ENCODE measurements at places on chromosomes 16 and 17. TPM values are rescaled to one million over a fixed set of nuclear protein-coding genes. Genes with fewer than 3 reads are reported as not detected.

Gene RAB26
- polyA plus RNA-seq: 0.44 TPM

Gene NGFR
- polyA plus RNA-seq: 3.1 TPM

Gene ITGAD
- polyA plus RNA-seq: not detected

Gene CDH1
- 378 TPM for polyA plus RNA-seq

Gene DNAH2
- 0.13 TPM for polyA plus RNA-seq

Gene CDH5
- 0.05 TPM for polyA plus RNA-seq

Gene ATP2A1
- polyA plus RNA-seq: 0.29 TPM

Gene KRT32
- polyA plus RNA-seq: 0.03 TPM

Gene HOXB7
- polyA plus RNA-seq: 0.68 TPM

Gene EVPL
- polyA plus RNA-seq: 11.9 TPM

Data from keratinocyte (primary cell).